ENCODE measurements at places on chromosomes 7 and 10.

DNA sequence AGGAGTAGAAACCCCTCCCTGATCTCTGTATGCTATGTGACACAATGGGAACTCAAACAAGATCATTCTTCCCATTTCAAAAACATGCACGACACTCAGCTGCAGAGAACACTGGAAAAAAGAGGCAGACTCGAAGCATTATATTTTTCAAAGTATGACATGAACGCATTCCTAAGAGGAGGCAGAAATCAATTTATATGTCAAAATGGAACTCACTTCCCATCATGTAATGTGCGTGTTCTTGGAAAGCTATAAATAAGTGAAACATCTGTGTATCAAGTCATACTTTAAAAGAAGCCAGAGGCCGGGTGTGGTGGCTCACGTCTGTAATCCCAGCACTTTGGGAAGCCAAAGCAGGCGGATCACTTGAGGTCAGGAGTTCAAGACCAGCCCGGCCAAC, 142.7 kb downstream of the ICA1 start:
- DNase-seq, result no peak

DNA sequence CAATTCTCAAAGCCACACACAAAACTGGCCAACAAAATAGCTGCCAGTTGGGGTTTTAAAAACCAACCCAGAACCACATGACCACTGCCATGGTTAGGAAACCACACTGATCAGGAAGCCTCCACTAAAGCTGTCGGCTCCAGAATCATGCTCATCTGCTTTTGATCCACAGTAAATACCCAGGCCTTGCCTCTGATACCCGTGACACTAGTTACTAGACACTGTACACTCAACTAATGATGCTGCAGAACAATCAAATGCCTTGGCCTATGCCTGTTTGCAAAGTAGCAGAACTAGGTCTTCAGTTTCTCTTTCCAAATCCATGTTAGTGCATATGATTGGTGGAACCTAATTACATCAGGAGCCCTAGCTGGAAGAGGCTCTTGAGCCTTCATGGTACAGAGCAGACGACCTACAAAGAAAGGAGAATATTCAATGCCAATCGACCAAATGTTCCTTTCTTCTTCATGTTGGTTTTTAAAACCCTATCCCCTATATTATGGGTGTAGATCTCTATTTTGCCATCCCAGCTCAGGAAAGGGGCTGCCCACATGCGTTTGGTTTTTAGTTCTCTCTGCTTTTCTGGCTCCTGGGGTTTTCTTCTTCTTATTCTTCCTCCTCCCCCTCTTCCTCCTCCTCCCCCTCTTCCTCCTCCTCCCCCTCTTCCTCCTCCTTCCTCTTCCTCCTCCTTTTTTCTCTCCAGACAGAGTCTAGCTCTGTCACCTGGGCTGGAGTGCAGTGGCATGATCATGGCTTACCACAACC, 76.6 kb downstream of the CNNM2 start:
- DNase-seq, result no peak

- DNase-seq, result no peak
Measured at GRCh38 chr7:30925913-30926312, 14.3 kb downstream of the AQP1 start.

GRCh38 chr10:3054183-3054850, 13.0 kb upstream of the PFKP start:
- no peak for DNase-seq

GRCh38 chr7:322111-322671, 32.2 kb downstream of the FOXL3 start:
- peak; percentile 82 for DNase-seq

DNA sequence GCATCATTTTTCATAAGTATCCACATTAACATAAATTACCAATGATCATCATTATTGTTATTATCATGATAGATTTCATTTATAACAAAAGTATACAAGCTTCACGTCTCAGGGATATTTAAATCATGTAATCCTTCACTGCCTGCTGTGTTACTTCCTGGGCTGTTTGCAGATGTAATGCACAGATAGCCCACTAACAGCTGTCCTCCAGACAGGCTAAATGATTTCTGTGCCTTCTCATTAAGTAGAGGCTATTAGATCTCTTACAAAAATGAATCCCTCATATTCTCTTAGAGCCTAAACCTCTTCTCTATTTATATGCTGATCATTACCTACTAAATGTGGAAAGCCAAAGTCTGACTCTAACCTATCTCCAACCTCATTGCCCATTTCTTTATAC, 9.3 kb downstream of the PCLO start:
- no peak for DNase-seq

DNA sequence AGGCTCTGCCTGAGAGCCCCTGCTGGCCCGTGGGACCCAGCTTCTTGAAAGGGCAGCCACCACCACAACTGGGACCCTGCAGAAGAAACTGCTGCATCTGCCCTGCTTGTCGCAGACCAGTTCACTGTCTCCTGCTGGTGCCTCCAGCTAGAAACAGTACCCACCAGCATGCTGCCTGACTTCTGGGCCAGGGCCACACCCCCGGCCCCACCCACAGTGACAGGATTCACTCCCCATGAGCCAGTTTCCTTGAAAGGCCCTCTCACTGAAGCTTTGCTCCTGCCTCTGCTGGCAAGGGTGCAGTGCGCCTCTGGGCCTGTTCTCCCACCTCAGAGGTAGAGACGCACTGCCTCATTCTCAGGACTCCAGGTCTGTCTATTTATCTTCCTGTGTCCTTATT, 32.4 kb downstream of the ANXA11 start:
- no peak for DNase-seq

DNA sequence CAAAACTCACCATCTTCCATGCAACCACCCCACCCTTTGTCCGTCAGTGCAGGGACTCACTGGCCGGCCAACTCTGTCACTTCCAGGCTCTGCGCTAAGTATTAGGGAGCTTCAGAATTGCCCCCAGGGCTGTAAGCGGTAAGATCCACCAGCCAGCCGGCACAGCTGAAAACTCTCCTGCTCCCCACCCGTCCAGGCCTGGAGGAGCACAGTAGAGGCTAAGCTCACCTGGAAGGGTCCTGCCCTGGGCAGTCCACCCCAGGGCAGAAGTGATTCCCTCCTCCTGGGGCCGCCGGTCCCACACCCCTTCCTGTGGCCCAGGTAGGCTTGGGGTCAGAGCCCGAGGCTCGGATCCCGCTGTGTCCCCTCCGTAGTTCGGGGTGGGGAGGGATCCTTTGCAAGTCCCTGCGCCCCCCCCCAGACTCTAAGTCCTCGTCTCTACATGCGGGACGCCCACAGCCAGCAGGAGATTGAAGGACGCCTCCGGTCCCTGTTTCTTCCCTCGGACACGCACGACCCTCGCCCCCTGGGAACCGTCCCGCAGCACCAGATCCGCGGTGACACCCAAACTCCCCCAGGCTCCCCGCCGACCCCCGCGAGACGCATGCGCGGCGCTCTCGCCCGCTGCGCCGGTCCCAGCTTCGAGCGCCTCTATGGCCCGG, 138.9 kb downstream of the ARHGAP22 start:
- no peak for DNase-seq

GRCh38 chr10:96840841-96841518, 8.9 kb downstream of the LCOR start:
- no peak for DNase-seq

DNA sequence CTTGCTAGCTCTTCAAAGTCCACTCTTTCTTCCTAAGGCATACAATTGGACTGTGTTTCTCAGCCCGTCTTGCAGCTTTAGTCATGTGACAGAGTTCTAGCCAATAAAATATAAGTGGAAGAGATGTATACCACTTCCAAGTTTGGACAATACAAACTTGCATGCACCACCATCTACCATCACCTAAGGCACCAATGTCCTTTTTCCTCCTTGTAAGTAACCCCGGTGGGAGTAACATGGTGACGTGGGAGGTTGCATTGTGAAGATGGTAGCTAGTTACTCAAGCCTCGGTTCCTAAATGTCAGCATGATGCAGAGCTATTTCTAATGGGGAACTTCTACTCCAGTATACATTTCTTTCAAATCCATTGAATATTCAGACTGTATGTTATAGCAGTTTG, 5.3 kb upstream of the CACNB2 start:
- no peak for DNase-seq

DNA sequence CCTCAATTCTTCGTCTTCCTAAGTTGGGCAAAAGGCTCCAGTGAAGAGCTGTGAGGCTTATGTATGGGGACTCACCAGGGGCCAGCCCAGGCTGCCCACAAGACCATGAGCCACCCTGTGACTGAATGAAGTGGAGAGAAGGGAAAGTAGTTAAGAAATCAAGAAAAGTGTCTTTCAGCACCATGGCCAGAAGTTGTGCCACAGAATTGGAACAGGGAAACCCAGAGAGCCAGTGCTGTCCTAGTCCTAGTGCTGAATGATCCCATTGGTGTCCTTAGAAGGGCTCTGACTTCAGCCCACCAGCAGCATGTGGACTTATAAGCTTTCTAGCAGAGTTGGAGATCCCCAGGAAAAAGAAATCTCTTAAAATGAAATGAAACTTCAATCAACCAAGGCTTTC, 37.0 kb upstream of the CCSER2 start:
- no peak for DNase-seq

GRCh38 chr7:28144266-28144665, 36.3 kb downstream of the JAZF1 start:
- DNase-seq, result no peak

DNA sequence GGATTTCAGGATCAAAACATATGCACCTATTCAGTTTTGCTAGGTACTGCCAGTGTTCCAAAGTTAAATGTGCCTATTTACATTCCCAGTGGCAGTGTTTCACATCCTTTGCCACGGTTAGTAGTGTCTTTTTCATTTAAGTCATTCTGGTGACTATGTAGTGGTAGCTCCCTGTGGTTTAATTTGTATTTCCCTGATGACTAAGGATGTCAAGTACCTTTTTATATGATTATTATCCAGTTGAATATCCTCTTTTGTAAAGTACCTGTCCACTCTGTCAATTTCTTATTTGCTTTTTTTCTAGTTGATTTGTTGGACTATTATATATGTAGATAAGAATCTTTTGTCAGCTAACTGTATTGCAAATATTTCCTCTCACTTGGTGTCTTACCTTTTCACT, 45.1 kb downstream of the TMEM60 start:
- DNase-seq, result no peak

DNA sequence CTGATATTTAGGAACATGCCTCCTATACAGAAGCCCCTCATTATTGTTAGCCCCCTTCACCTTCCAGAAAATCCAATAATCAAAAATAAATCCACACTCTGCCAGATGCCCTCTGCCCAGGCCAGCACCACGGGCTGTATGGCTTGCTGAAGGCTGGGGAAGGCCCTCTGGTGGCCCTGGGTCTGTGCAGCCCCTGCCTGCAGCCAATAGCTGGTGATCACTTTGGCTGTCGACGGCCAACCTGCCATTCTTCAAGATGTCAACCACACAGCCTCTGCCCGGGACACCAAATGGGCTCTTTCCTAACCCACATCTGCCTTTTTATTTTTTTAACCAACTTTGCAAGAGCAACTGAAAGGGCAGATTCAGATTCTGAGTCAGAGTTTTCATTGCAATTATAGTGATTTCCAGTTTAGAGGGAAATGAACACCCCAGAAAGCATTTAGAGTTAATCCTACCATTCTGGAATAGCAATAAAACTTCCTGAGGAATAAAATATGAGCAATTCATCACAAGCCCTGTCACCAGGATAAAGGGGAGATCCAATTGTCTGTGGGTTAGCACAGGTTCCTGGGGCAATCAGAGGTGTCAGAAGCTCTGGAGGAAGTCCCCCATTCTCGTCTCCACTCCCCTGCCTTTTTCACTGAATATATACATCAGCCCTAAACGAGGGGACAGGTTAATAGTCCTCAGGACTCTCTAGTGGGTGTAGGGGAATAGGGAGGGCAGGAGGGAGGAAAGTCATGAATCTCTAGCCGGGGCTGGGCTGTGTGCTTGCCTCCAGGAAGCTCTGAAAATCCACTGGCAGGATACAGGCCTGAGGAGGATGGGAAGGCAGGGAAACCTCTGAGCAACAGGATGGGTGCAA, 211.3 kb downstream of the GRID1 start:
- no peak for DNase-seq

DNA sequence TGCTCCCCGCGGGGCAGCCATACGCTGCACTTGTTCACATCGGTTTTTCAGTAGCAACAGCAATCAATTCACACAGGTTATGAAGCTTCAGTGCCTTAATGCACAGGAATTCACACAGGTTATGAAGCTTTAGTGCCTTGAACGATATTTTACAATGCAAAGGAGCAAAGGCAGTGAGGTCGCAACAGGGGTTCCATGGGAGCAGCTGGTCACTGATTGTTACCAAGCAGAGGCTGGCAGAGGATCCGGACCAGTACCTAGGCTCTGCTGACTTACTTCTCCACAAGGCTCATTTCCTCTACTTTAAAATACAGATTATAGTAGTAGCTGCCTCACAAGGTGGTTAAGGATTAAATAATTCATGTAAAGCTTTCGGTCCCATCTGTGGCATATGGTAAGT, 95.2 kb upstream of the ODAD2 start:
- DNase-seq, result no peak

Measured in activated T-helper 1 cell treated with anti-CD3 and anti-CD28 coated beads, Interleukin-2, amount 50 U/mL, for 16 hours (primary cell).